ENCODE measurements at places on chromosomes 1 and 21. TPM values are rescaled to one million over a fixed set of nuclear protein-coding genes. Genes with fewer than 3 reads are reported as not detected.

GRCh38 chr21:31479714-31480113, 135.7 kb upstream of the TIAM1 start:
- H3K27me3 ChIP-seq, result no peaks in the 10 kb centered on the region
- H3K27ac ChIP-seq, result no peak overlapping the region
- H3K4me1 ChIP-seq, result no peaks in the 10 kb centered on the region
- DNase-seq, result no peak

DNA sequence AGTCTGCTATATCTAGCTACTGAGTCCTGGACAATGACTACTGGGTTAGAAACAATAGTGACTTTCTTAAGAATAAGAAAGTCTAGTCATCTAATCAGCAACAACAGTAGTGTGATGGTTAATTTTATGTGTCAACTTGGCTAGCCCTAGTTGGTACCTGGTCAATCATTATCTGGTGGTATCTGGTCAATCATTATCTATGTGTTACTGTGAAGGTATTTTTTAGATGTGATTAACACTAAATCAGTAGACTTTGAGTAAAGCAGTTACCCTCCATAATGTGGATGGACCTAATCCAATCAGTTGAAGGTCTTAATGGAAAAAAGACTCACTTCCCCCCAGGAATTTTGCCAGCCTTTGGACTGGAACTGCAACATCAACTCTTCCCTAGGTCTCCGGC, 312.6 kb downstream of the SIPA1L2 start:
- no peaks in the 10 kb centered on the region for H3K36me3 ChIP-seq
- H3K27me3 ChIP-seq, result no peaks in the 10 kb centered on the region
- no peak for DNase-seq
- no peak overlapping the region for H3K27ac ChIP-seq
- H3K4me1 ChIP-seq, result no peaks in the 10 kb centered on the region

DNA sequence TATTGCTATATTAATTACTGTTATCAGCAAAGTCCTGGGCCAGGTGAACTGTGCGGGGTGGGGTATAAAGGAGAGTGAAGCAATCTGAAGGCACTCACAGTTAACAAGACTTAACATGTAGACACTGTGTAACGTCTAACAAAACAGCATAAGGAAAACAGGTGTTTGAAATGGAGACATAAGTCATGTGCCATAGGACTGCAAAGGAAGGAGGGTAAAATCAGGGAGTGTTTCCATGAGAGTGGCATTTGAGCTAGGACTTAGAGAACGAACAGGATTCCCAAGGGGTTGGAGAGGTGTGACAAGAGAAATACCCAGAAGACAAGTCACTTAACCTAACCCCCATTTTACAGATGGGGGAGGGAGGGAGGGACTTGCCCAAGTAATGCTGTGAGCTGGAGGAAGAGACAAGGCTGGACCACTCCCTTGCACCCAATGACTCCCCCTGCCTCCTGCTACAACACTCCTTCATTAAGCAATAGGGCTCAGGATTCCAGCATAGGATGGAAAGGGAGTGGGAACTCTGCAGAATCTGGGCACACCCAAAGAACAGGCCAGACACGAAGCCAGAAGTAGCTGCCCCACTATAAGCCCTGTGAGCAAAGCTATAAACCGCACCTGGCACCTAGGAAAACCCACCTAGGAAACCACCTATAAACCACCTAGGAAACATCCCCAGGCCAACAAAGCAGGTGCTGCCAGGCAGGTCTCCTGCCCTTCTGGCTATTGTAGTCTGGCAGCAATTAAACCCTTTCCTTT, 6.6 kb downstream of the PEF1 start:
- DNase-seq, result no peak
- no peaks in the 10 kb centered on the region for H3K27me3 ChIP-seq
- peaks cover 21% of the 10 kb centered on the region for H3K36me3 ChIP-seq
- H3K4me1 ChIP-seq, result peaks cover 58% of the 10 kb centered on the region

Gene PYHIN1
- 2.6 TPM for total RNA-seq
